Psoas muscle (tissue), 8 donors: ENCODE measurements at places on chromosomes 5 and 9.

GRCh38 chr5:125190232-125191087, 444.0 kb upstream of the ZNF608 start:
- no peak for DNase-seq

GRCh38 chr5:142611154-142611553, 74.7 kb downstream of the FGF1 start:
- peak; percentile 69 for DNase-seq

DNA sequence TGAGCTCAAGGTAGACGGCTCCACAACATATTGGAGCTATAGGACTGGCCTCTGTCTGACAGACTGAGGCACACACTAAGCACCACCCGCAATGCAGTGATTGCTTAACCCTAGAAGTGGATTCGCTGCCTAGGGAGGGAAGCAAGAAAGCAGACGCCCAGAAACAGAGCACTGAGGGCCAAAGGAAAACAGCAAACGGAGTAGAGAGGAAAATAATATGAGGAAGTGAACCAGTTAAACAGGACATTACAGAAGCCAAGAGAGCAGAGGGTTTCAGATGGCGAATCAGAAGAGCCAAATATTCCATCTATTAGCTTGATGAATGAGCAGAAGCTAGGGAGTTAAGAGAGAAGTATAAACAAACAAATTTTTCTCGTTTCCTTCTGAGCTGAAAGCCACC, 139.2 kb upstream of the LHFPL2 start:
- no peak for DNase-seq

DNA sequence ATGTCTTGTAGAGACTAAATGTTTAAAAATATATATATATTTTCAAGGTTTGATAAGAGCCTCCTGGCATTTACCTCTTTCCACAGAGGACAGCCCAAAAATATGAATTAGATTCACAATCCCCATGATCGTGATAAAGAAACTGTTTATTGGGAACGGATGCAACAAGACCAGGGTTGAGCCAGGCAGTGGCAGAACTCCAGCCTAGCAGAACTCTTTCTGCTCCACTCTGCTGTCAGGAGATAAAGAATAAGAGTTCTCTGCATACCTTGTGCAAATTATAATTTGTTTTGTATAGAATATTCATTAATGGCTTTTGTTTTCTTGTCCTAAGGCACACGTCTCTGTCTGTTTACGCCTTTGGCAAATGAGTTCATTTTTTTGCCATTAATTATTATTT, 472.2 kb downstream of the TUSC1 start:
- no peak for DNase-seq

- no peak for DNase-seq
Observed at GRCh38 chr5:137304226-137304874, 194.8 kb downstream of the SPOCK1 start.

DNA sequence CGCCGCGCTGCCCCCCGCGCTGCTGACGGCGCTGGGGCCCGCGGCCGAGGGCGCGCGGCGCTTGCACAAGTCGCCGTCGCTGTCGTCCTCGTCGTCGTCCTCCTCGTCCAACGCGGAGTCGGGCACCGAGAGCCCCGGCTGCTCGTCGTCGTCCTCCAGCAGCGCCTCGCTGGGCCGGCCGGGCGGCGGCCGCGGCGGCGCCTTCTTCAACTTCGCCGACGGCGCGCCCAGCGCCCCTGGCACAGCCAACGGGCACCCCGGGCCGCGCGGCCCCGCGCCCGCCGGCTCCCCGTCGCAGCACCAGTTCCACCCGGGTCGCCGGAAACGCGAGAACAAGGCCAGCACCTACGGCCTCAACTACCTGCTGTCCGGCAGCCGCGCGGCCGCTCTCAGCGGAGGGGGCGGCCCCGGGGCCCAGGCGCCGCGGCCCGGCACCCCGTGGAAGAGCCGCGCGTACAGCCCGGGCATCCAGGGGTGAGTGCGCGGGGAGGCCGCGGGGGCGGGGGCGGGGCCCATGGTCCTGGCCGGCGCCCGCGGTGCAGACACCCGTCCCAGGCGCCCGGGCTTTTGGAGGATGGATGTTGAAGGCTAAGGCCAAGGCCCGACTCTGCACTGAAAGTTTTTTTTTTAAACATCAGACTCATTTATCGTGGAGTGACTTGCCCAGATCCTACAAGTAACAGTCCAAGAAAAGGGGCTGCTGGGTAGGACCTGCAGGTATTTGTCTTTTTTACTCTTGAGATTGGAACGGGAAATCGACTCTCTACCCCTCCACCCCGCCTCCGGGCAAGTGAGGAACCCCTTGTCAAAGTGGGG, 1.2 kb downstream of the TENT4A start:
- DNase-seq: peak; percentile 67

DNA sequence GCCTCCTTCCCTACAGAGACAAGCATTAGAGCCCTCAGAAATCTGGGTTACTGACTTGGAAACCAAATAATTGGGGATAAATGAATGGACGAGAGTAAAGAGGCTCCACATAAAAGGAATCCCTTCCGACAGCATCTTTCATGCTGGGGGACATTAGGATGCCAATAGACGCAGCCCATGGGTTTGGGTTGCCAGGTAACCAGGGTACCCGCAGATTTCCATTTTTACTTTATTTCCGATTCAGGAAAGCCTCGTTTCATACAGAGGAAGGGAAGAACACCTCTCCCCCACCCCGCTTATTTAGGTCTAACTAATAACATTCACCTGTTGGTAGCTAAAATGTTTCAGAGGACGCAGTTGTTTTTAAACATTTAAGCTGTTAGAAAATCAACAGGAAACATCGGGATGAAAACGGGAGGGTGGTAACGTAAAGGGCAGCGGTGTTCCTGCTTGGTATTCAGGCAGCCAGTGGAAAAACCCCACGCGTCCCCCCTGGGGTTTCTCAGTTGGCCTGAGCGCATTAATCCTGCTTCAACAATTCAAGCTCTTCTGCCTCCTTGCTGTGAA, 179.5 kb downstream of the YTHDC2 start:
- no peak for DNase-seq

GRCh38 chr5:179616002-179616594, 7.4 kb downstream of the HNRNPH1 start:
- DNase-seq: no peak

DNA sequence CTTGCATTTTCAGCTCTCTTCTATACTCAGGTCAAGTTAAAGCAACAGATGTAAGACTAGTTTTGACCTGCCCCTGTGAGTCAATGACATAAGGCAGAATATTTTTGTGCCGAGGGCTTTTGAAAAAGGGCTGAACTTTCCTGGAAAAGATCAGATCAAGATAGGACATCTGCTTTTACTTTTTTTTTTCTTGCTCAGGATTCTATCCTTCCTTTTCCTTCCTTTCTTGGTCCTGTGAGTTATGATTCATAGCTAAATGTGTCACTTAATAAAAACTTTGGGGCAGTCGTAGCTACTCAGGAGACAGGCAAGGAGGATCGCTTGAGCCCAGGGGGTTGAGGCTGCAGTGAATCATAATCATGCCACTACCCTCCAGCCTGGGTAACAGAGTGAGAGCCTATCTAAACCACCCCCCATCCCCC, 84.3 kb upstream of the BRINP1 start:
- no peak for DNase-seq

DNA sequence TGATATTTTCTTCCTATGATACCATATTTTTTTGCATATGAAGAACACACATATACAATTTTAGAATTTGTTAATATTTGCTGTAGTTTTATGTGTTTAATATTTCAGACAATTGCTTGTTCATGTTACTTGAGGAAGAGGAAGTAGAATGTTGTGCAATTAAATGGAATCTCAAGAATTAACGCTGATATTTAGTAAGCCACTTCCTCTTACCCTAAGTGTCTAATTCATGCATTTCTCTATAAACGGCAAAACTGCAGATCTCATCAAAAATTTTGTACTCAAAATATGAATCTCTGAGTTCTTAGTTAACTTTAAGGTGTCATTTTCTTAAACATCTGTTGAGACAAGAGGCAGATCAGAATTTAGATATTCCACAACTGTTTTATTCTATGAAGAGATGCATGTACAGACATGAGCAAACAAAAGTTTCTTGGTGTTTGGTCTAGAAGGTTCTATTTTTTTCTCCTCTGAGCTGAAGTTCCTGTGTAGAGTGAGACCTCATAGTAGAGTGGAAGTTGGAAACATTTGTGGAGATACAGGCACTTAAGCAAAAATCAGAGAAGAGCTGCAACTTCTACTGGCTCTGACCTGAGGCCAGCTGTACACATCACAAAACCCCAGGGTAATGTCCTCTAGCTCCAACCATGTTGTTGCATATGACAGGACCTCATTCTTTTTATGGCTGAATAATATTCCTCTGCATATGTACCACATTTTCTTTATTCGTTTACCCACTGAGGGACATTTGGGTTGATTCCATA, 16.6 kb upstream of the TGFBI start:
- no peak for DNase-seq

DNA sequence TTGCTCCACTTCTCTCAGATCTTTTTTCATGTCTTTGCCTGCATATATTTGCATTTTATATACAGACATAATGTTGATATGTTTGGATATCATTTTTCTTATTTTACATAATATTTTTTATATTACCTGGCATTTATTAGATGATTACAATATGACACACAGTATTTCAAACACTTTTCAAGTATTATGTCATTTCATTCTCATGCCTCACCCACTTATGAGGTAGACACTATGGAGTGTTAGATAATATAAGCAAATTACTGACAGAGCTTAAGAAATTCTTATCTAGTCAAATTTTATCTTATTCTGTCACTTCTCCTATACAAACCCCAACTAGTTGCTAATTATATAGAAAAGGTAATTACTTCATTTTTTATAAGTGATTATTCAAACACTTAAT, 11.1 kb downstream of the LURAP1L start:
- no peak for DNase-seq

DNA sequence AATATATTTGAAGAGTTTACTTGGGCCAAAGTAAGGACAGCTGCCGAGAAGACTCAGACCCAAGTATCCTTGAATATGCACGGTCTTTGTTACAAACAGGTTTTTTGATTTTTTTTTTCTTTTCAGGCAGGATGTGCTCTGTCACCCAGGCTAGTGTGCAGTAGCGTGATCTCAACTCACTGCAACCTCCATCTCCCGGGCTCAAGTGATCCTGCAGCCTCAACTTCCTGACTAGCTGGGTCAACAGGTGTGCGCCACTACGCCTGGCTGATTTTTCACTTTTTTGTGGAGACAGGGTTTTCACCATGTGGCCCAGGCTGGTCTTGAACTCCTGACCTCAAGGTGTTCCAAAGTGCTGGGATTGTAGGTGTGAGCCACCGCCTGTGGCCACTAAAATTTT, 27.4 kb downstream of the JMY start:
- DNase-seq: no peak

DNA sequence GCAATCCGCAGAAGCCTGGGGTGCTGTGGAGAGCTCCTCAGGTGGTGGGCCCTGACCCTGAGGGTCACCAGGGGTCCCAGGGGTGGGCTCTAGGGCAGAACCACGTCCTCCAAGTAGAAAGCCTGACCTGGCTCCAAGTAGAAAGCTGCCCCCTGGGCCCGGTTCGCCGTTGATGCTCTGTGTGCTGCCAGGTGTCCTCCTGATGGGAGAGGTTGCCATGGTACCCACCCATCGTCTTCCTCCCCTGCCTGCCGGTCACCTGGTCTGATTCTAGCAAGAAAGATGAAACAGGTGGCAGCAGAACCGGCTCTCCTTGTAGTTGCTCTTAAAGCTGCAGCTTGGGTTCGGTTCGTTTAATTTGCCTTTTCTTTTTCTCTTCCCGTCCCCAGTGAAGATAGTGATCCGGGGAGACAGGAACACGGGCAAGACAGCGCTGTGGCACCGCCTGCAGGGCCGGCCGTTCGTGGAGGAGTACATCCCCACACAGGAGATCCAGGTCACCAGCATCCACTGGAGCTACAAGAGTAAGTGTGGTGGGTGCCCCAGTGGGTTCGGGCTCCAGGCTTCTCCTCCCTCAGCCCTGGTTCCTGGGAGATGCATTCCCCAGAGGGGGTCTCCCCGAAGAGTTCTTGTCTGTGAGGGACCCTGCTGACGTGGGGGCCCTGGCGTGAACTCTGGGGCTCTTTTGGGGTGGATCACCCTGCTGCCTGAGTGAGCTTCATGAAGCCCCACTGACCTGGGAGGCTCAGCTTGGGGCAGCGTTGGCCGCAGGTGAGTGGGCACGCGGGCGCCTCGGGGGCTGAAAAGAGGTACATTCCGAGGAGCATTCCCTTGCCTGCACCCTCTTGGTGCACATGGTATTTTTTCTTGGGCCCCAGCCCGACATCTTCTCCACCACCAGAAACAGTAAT, 15.6 kb downstream of the RABL6 start:
- DNase-seq: no peak

DNA sequence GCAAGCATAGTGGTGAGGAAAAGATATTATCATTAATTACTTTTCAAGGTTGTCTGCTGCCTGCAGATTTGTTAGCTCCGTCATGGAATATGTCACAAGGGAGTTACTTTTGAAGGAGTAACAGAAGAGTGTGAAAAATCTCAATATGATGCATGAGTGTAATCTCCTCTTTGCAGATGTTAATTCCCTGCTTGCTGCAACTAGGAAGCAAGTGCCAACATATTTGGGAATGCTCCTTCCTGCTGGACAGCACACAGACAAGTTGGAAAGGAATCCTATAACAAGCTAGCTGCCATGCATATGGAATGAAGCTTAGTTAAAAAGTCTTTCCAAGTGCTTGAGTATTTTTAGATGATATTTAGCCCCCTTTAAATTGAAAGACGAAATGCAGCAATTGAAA, 2023.6 kb upstream of the CDH6 start:
- DNase-seq: no peak

DNA sequence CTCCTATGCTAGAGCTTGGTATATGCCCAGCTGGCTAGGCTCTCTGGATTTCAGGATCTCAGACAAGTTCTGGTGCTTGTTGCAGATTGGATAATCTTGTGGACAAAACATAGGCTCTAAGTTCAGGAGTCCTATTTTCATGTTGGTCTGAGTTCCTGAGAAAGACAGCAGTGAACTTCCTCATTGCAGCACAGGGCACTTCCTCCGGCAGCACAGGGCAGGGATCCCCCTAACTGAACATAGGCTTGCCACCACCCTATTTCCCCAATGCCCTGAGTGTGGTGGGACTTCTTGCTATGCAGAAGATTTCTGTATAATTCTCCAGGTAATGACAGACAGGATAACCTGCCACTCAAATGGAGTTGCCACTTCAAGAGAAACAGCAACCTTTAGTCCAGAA, 220.1 kb downstream of the PIK3R1 start:
- no peak for DNase-seq

DNA sequence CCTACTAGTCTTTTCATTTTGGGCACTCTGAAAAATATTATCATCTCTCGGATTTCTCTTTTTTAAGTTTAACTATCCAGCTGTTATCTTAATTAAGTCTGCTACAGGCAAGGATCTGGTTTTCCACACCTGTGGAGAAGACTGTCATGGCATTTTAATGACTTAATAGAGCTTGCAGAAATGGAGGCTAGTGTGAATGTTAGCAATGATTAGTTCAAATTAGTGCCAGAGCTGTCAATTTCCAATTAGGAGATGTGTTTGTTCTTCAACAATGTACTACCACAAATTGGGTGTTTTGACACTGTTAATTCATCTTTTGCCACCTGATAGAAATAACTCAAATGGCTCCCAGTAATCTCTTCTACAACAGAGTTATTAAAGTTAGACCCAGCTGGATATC, 2023.0 kb upstream of the CDH9 start:
- no peak for DNase-seq

GRCh38 chr9:120360046-120360445, 219.9 kb downstream of the CDK5RAP2 start:
- no peak for DNase-seq

GRCh38 chr5:172721455-172722326, 49.3 kb downstream of the DUSP1 start:
- peak; percentile 28 for DNase-seq

- no peak for DNase-seq
Observed at GRCh38 chr9:85729882-85730281, 11.9 kb downstream of the AGTPBP1 start.

GRCh38 chr9:114122136-114123027, 23.3 kb upstream of the KIF12 start:
- DNase-seq: no peak

- DNase-seq: no peak
Observed at GRCh38 chr5:150105928-150106615, 19.7 kb upstream of the CSF1R start.
